ENCODE measurements at places on chromosomes 5 and 9. TPM values are rescaled to one million over a fixed set of nuclear protein-coding genes. Genes with fewer than 3 reads are reported as not detected.
A peak's percentile ranks its signal among the peaks of the same experiment; 100 is the strongest.

DNA sequence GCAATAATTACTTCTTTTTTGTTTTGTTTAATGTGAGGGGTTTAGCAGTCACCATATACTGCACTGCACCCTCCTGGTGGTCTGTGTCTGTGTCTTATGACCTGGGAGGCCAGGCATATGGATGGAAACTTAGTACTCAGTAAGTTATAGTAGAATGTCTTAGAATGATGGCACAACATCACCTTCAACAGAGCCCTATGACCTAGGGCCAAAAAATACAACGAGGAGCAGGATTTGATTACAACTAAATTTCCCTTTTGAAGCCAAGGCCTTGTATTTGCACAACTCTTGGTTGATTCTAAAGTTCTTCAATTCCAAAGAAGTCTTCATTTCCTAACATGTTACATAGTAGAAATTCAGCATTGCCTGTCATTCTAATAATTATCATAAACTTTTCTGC, 422.1 kb upstream of the PIK3R1 start:
- no peaks in the 10 kb centered on the region for H3K36me3 ChIP-seq
- H3K27ac ChIP-seq, result no peak overlapping the region
- H3K27me3 ChIP-seq, result no peaks in the 10 kb centered on the region
- no peak for DNase-seq
- H3K4me1 ChIP-seq, result no peaks in the 10 kb centered on the region

The ARHGEF28 gene
- 0.30 TPM for total RNA-seq

GRCh38 chr5:143361438-143361837, 42.0 kb downstream of the NR3C1 start:
- no peaks in the 10 kb centered on the region for H3K27me3 ChIP-seq
- DNase-seq, result no peak
- H3K4me3 ChIP-seq, result no peak overlapping the region
- no peaks in the 10 kb centered on the region for H3K4me1 ChIP-seq
- no peaks in the 10 kb centered on the region for H3K36me3 ChIP-seq

GRCh38 chr5:6487081-6487480, 38.4 kb downstream of the UBE2QL1 start:
- no peak overlapping the region for H3K27ac ChIP-seq
- peaks cover 2% of the 10 kb centered on the region for H3K27me3 ChIP-seq
- DNase-seq, result no peak

- no peaks in the 10 kb centered on the region for H3K36me3 ChIP-seq
- no peak for DNase-seq
- no peaks in the 10 kb centered on the region for H3K4me1 ChIP-seq
- H3K4me3 ChIP-seq, result no peak overlapping the region
Measured at GRCh38 chr5:17441351-17441750, 56.7 kb upstream of the TAF11L2 start.

DNA sequence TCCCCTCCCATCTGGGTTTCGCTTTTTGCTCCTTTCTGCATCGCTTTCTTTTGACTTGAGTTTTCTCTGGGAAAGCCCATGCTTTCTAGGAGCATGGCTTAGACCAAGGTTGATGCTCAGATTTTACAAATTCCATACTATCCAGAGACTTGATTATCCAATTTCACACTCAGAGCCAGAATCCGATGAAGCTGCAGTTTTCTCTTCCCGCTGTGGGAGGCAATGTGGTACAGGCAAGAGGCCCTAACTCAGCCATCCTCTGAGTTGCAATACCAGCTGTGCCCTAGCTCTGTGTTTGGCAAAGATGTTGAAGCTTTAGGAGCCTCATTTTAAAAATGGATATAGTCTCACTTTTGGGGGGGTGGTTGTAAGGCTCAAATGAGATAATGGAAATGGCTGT, 85.1 kb downstream of the BRINP1 start:
- H3K27me3 ChIP-seq, result no peaks in the 10 kb centered on the region
- H3K36me3 ChIP-seq, result no peaks in the 10 kb centered on the region
- no peak overlapping the region for H3K4me3 ChIP-seq
- H3K27ac ChIP-seq, result no peak overlapping the region
- peak; percentile 26 for DNase-seq

The CDKN2A gene
- total RNA-seq, result 0.25 TPM

DNA sequence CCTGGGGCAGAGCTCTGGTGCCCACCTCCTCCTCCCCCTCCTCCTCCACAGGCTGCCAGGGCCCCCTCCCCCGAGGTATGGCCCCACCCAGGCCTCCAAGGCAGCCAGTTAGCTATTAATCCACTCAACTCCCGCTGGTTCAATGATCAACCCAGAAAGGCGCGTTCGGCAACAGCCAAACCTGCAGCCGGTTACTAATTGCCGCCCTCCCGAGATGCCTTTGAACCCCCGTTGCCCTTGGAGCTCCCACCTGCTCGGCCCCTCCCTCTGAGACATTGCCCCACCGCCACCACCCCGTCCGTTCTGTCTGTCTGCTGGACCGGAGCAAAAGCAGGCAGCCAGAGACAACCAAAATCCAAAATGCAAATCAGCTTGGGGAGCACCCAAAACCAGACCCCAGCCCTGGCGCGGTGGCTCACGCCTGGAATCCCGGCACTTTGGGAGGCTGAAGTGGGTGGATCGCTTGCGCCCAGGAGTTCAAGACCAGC, 25.8 kb downstream of the NOTCH1 start:
- no peaks in the 10 kb centered on the region for H3K4me1 ChIP-seq
- H3K27me3 ChIP-seq, result no peaks in the 10 kb centered on the region
- no peak for DNase-seq
- peaks cover 8% of the 10 kb centered on the region for H3K36me3 ChIP-seq
- H3K27ac ChIP-seq, result no peak overlapping the region

The ST8SIA4 gene
- 0.06 TPM for total RNA-seq

DNA sequence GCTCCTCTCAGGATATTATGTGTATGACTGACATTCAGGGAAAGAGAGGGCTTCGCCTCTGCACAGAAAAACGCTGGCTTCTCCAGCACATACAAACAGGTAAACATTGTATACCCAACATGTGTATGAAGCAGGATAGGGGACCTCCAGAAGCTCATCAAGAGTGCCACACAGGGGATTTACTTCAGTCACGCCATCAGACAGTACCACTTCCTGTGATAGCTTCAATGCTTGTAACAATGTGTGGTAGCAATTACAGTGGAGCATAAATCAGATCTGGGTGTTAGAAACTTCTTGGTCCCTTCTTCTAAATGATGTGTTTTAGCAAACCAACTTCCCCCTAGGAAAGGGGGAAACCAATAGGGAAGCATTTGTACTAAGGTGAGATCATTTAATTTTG, 160.8 kb downstream of the TSSK1B start:
- DNase-seq, result no peak
- no peaks in the 10 kb centered on the region for H3K36me3 ChIP-seq
- peaks cover 44% of the 10 kb centered on the region for H3K4me1 ChIP-seq
- no peak overlapping the region for H3K27ac ChIP-seq

DNA sequence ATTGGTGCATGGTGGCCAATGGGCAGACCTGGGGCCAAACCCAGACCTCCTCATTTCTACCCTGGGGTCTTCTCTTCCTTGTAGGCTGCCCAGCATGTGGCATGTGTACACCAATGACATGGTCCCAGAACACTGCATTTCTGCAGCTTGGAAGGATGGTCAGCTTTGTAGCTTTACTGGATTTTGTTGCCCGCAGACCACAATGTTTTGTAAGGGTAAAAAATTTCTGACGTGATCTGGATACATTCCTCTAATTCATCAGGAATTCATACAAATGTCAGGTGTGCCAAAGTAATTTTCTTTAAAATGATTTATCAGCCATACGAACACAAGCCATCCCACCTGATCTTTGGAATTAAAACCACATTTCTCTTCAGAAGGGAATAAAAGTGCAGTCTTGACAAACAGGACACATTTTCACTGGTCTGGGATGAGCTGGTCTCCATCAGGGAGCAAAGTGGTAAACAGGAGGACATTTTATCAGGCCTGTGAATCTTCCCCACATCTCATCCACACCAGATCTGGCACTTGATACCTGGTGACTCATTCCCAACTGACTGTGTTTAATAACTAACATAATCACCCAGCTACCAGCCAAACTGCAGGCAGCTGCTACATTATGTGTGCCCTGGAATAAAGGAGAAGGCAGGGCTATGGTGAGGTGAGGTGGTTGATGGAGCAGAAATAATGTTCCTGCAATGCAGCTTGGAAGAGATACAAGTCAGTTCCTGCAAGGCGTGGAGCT, 103.9 kb downstream of the SPOCK1 start:
- no peak overlapping the region for H3K27ac ChIP-seq
- H3K4me3 ChIP-seq, result no peak overlapping the region
- H3K36me3 ChIP-seq, result no peaks in the 10 kb centered on the region
- DNase-seq, result no peak

The NMUR2 gene
- not detected for total RNA-seq
